Right ventricle myocardium superior (tissue), 1 donor: ENCODE measurements at places on chromosomes 1 and 21. TPM values are rescaled to one million over a fixed set of nuclear protein-coding genes. Genes with fewer than 3 reads are reported as not detected.

DNA sequence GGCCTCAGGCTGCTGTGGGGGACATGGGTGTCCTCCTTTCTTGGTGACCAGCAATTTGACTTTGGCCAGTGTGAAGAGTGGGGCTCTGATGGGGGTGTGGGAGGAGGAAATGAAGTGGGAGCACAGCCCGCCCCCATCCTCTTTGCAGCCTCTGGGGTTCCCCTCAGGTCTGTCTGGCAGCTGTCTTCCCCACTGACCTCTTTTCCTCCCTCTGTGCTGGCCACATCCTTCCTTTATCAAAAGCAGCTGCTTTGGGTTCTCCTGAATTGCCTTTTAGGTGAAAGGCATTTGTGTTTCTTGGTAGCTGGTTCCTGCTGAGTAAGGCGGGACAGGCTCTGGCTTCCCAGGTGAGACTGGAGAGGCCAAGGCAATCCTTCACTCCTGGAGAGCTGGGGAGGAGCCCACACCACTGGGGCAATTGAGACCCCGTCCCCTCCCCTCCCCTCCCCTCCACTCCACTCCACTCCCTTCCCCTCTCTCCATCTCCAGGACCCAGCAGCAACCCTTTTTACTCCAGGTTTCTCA, 24.9 kb downstream of the PCAT6 start:
- no peak for DNase-seq

DNA sequence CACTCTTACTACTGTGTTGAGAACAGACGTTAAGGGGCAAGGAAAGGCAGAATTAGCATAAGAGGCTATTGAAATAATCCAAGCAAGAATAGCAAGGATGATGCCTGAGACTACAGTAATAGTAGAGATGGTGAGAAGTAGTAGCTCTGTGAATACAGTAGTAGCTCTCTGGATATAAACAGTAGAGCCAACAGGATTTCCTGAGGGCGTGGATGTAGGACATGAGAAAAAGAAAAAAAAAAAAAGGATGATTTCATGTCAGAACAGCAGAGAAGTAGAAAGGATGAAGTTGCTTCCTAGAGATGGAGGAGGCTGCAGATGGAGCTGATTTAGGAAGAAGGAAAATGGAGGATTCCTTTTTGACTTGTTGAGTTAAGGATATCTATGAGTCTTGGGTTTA, 112.3 kb downstream of the OMA1 start:
- no peak for DNase-seq

DNA sequence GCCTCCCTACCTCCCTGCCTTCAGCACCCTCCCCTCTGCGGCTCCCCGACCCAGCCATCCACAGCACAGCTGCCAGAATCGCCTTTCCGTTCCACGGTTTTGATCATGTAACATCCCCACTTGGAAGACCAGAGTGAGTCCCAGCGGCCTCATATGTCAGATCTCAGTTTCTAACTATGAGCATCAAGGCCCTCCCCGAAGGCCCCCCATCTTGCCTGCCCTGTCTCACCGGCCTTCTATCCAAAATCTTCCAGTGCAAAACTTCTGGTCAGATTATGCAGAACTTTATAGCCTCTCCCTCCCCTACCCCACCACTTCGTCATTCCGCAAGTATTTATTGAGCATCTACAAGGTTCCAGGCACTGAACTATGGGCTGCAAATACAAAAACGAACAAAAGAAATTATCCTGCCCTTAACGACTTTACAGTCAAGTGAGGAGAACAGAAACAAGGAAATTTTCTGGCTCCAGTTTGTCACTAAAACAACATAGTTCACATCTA, 20.3 kb upstream of the LMX1A start:
- DNase-seq: no peak

DNA sequence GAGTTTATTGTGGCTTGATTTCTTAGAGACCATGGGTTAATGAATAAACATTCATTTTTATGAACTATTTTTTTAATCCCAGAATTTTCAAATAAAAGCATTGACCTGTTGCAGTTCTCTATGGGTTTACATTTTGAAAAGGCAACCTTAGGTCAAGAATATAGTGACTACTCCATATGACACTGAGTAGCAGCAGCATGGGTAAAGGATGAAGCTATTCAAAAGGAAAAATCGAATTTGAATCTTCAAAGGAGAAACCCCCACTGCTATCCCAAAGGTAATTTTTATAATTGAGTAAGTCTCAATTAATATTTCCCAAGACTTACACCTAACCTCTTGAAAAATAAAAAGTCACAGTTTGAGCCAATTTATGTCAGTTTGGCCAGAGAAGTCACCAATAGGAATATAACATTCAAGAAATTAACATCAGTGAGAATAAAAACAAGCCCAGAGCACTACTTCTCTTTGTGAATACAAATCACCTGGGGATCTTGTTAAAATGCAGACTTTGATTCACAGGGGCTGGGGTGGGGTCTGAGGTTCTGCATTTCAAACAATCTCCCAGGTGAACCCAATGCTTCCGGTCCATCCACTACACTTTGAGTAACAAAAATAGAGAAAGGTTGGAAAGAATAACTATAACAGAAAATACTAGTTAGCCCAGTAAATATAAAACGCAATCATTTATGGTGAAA, 39.8 kb downstream of the USP1 start:
- DNase-seq: no peak

GRCh38 chr1:15100121-15100879, 53.2 kb upstream of the TMEM51 start:
- no peak for DNase-seq

GRCh38 chr1:27650171-27650538, 15.2 kb upstream of the FGR start:
- DNase-seq: no peak

- DNase-seq: no peak
These were observed 69.8 kb downstream of the MPZL1 start for GRCh38 chr1:167791281-167792187.

DNA sequence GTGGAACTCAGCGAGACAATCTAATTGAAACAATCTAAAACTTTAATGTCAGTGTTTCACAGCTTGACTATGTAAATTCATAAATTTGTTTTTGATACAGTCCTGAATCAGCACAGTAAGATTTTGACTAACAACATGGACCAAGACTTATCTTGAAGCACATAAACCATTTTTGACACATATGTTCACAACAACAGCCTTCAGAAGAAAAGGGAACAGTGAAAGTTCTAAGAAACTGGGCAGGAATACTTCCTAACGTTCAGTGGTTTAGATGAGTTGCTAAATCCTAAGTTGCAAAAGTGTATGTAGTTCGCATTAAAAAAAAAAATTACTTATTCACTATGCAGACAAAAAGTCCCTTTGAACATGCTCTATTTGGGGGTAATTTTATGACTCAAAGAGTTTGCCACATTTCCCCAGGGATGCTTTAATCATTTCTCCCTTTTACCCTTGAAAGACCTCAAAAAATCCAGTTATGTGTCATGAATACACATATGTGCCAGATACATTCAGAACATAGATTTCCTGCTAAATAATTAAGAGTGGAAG, 120.2 kb downstream of the MRPL39 start:
- no peak for DNase-seq

DNA sequence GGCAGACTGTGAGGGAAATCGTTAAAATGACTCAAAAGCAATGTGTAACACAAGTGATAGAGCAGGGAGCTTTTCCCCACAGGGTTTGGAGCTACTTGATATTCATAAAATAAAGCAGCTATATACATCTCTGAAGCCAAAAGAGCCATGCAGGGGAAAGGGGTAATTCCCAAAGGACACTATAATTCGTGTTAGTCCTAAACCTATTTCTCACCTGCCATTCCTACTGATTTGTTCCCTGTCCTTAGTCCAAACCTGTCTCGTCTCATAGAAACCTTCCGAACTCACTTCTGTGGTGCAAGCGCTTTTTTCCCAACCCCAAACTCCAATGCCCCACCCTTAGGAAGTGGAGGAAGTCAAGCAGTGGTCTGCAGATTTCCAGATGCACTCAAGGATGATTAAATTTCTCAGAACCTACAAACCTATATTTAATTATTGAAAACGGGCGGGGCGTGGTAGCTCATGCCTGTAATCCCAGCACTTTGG, 946 bp upstream of the HNRNPR start:
- no peak for DNase-seq

DNA sequence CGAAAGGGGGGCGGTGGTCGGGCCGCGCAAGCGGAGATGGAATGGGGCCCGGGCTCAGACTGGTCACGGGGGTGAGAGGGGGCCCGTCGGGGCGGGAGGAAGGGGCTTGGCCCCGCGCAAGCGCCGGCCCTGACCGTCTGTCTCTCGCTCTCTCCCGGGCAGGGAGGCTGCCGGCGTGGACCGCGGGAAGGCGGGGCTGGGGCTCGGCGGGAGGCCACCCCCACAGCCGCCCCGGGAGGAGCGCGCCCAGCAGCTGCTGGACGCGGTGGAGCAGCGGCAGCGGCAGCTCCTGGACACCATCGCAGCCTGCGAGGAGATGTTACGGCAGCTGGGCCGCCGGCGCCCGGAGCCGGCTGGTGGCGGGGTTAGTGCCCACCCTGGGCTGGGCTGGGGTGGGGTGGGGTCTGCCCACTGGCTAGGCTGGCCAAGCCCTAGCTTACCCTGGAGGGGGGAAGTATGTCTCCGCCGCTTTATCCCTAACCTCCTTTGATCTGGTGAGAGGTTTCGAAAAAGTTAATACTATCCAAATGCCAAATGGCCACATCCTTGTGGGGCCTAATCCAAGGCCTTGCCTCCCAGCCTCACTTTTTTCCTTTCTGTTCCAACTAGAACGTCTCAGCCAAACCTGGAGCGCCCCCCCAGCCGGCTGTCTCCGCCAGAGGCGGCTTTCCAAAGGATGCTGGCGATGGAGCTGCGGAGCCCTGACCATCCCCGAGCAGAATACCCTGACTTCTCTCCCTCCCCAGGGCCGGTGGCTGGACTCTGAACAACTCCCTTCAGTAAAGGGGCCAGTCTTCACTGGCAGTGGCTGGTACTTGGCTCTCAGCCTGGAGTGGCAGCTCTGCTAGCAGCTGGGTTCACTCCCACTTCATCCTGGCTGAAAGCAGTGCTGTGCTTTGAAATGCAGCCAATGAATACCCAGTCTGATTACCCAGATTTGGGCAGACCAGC, 636 bp upstream of the YRDC start:
- DNase-seq: peak; percentile 80

- no peak for DNase-seq
These were observed 3.6 kb downstream of the NOC2L start for GRCh38 chr1:955474-955873.

GRCh38 chr1:209305221-209305954, 278.1 kb upstream of the CAMK1G start:
- no peak for DNase-seq

DNA sequence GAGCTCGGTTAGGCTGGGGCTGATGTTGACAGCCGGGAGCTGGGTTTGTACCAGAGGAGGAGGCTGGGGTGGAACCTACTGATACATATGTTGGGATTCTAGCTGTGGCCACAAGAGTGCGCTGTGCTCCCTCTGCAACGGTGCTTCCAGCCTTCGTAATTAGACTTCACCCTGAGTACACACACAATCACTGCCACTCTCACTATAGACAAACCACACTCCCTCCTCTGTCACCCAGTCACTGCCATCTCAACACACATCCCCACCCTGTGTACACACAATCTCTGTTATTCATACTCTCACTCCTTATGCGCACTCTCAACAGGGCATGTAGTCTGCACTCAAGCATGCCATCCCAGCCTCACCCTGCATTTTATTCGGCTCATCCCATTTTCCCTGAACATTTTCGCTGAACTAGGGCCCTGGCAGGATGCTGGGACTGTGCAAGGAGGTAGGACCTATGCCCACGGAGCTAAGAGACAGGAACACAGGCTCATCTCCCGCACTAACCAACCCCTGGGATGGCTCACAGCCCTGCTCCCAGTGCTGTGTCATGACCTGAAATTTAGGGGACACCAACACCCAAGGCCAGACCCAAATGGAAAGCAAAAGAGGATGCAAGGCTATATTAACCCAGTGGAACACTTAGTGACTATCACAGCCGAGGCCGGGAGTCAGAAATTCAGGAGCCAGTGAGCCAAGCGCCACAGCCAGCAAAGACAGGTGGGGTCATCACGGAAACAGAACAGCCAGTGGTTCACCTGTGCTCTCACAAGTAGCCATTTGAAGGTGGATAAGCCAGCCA, 5.7 kb downstream of the GJB3 start:
- DNase-seq: peak; percentile 77

GRCh38 chr1:19067182-19067911, 110.9 kb upstream of the IFFO2 start:
- no peak for DNase-seq

- DNase-seq: peak; percentile 62
These were observed 20.7 kb upstream of the POFUT2 start for GRCh38 chr21:45308194-45309068.

DNA sequence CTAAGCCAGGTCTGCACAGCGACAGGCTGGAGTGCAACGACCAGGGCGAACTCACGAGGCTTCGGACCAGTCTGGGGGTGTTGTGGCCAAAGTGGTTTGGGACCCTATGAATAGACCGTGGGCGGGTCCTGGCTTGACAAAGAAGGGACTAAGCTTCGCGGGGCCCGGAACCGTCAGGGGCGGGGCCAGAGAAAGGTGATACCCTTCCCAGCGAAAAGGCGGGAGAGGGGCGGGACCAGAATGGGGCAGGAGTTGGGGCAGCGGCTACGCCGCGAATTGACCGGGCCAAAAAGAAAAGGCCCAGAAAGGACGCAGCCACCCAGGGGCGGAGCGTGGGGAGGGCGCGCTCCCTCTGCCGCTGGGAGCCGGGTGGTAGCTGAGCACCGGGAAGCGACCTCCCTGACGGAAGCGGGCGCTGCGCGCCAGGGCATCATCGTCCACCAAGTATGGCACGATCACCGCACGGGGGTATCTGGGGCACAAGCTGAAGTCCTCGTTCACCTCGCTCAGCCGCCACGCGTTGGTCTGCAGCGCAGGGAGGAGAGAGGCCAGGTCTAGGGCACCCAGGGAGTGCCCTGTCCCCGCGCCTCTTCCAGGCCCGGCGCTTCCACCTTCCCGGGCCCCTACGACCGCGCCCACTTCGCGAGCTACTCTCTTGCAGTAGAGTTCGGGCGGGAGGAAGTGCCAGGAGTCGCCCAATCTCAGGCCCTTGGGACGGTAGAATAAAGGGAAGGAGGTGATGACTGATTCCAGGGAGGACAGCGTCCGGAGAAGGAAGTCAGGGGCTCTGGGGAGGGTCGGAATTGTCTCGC, 6.7 kb upstream of the FAM167B start:
- DNase-seq: peak; percentile 82

- DNase-seq: no peak
These were observed 29.3 kb downstream of the SLC5A9 start for GRCh38 chr1:48251821-48252220.

GCSAML gene
- 0.24 TPM for total RNA-seq

USP16 gene
- total RNA-seq: 29.1 TPM

FCGR3A gene
- total RNA-seq: 23.0 TPM

AK5 gene
- total RNA-seq: 0.38 TPM

S100A7A gene
- not detected for total RNA-seq

PDC gene
- not detected for total RNA-seq

NTMT2 gene
- total RNA-seq: 4.1 TPM

CORT gene
- 0.32 TPM for total RNA-seq

A3GALT2 gene
- total RNA-seq: not detected

HSD3B1 gene
- total RNA-seq: not detected

PLOD1 gene
- total RNA-seq: 66.1 TPM

RWDD3 gene
- 15.9 TPM for total RNA-seq

NMNAT2 gene
- 2.1 TPM for total RNA-seq
